ENCODE measurements at places on chromosomes 6 and 20. TPM values are rescaled to one million over a fixed set of nuclear protein-coding genes. Genes with fewer than 3 reads are reported as not detected.

GRCh38 chr6:136772685-136773472 lies 19.4 kb downstream of the MAP3K5 start:
- peak; percentile 75 for DNase-seq

DNA sequence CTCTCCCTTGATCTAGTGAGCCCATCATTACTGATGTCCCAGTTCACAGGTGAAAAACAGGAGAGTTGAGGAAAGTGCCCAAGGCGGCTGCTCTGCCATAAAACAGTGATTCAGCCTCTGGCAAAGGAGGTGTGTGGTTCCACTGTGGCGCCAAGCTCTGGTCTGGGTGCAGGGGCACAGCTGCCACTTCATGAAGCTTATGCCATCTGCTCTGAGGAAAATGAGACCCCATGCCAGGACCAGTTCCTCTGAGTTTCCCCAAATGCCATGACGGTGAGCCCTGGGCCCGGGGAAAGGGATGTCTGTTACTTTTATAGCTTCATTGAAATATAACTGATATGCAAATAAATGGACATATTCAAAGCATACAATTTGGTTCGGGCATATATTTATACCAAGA lies 33.7 kb upstream of the ZBP1 start:
- no peak for DNase-seq

- DNase-seq, result no peak
These were observed 85.3 kb downstream of the MYLK4 start for GRCh38 chr6:2665146-2666070.

DNA sequence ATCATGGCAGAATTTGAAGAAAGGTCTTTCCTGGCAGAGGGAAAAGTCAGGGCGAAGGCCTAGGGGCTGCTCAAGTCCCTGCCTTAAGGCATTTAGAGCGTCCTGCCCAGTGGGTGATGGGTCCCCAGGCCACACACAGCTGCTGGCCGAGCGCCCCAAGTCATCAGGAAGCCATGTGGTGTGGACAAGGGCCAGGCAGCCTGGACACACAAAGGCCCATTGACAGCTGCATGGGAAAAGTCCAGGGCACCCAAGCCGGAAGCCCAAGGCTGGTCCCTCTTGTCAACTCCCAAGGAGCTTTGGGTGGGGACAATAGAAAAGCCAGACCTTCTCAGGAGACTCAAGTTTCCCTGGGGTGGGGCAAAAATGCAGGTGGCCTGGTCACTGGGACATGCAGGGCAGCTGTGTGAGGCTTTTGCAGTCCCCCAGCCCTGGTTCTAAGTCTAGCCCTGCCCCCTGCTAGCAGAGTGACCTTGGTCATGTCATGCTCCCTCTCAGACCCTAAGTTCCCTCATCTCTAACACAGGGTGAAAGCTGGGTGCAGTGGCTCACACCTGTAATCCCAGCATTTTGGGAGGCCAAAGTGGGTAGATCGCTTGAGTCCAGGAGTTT lies 44.3 kb upstream of the PTGIS start:
- peak; percentile 48 for DNase-seq

DNA sequence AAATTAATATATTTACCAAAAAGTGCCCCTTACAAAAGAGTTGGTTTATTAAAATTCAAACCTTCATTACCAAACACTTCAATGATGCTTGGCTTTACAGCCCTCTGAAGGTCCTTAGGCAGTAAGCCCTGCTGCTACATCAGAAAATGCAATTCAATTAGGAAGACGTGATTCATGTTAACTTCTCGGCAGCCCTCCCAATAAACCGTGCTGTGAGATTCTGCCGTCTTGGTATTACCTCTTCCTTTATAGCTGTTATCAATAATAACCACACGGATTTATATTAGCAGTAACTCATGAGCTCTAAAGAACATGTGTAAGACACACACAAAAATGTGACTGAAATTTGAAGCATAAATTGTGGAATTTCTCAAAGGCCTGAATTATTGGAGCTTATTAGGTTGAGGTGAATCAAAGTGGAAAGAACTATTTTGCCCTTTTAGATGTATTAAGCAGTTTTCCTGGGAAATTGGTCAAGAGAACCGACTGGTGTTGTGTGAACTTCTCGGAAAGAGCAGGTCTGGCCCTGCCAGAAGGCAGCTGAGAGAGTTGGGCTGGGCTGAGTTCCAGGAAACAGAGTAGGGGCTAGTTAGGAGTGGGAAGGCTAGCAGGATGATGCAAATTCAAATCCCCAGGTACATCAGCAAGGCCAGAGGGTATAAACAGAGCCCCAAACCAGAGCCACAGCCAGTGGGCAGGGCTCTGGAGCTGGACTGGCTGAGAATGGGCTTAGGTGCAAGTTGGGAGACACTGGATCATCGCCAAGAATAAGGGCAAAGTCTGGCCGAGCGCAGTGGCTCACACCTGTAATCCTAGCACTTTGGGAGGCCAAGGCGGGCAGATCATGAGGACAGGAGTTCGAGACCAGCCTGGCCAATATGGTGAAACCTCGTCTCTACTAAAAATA lies 33.1 kb downstream of the FGD2 start:
- DNase-seq, result peak; percentile 88

DNA sequence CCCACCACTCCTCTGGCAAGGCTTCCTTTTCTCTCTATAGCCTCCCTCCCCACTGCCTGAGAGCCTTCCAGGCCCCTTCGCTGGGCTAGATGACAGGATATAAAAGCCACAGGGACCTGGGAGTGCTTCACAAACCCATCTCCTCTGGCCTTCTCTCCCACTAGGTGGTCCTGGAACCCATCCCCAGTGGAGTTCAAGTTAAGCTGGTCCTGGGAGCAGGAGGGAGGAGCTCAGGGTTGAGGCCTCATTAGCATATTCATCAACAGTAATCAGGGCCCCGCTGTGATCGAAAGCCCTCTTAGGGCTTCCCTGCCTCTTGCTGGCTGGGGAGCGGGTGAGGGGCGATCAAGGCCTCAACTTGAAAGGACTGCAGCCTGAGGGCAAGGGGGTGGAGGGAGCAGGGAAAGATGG lies 9.1 kb downstream of the EBF4 start:
- no peak for DNase-seq

PRKN gene
- 5.2 TPM for total RNA-seq

- no peak for DNase-seq
These were observed 48.3 kb upstream of the MYB start for GRCh38 chr6:135132776-135133175.

DNA sequence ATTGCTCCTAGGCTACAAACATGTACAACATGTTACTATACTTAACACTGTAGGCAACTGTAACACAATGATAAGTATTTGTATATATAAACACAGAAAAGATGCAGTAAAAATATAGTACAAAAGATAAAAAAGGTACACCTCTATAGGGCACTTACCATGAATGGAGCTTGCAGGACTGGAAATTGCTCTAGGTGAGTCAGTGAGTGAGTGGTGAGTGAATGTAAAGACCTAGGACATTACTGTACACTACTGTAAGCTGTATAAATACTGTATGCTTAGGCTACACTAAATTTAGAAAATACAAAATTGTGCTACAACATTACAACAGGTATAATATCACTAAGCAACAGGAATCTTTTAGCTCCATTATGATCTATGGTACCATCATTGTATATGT lies 312.0 kb upstream of the PREP start:
- DNase-seq, result no peak

DNA sequence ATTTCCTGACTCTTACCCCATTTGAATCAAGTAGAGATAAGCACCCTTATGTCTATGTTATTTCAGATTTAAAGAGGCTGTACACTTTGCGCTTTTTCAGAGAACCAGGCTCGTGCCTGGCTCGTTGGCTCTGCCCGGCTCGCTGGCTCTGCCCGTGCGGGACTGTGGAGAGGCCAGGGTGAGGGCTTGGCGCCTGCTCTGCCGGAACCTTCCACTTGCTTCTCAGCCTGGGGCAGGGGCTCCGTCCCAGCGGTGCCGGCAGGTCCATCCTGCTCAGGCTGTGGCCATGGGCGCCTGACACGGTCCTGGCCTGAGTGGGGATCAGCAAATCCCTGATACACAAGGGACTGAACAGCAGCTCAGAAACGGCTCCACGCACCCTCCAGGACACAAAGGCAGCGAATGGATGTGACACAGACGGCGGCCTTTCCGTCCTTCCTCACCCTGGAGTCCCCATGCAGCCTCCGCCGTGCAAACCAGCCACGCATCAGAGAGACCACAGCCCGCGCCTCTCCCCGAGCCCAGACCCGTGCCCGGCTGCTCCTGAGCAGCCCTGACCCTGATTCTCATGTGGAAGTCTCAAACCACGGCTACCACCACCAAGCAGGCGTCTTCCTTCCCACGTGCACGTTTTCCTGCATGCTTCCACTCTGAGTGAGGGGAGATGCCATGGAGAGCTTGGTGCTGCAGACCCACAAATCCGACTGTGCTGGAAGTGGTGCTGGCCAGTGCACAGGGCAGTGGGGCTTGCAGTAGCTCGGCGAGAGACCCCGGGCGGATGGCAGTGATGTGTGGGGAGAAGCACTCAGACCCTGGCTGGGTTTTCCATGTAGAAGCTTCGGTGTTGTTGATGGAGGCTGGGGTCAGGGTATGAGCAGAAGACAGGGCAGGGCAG lies 233.9 kb downstream of the ERMARD start:
- no peak for DNase-seq

C6orf163 gene
- 1.3 TPM for total RNA-seq

DNA sequence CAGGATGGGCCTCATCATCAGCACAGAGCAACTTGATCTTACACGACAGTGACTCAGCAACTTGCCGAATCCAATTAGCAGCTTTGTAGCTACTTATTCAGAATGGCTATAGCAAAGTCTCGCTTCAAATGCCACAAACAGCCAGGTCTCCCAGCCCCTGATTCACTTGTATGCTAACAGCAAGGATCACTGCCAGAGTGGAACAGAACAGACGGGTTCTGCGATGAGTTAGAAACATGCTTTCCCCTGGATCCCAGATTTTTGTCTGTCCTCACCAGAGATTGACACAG lies 254.4 kb downstream of the NRN1 start:
- no peak for DNase-seq

- no peak for DNase-seq
These were observed 101.9 kb downstream of the TFAP2C start for GRCh38 chr20:56730996-56731395.

- DNase-seq, result no peak
These were observed 10.3 kb upstream of the SNHG17 start for GRCh38 chr20:38445381-38445796.

- DNase-seq, result no peak
These were observed 6.1 kb upstream of the NSFL1C start for GRCh38 chr20:1472556-1473245.

DNA sequence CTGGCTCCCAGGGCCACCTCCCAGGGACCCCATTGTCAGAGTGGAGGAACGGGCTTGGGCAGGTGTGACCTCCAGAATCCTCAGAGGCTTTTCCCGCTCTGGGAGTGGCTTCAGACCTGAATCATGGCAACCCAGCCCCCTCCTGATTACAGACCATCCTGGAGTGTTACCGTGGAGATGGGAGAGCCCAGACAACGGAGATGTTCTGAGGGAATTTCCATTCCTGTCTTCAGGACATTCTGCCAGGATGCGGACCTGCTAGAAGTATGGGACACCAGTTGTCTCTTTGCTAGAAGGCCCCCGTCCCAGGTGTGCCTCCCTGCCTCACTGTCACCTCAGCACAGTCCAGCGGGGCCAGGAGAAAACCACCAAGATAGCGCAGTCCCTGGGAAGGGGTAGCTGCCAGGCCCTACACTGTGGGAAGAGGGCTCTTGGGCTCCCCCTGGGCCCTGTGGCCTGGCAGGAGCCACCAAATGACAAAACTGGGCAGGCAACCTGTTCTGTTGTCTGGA lies 109.9 kb downstream of the PSMB1 start:
- no peak for DNase-seq

DNA sequence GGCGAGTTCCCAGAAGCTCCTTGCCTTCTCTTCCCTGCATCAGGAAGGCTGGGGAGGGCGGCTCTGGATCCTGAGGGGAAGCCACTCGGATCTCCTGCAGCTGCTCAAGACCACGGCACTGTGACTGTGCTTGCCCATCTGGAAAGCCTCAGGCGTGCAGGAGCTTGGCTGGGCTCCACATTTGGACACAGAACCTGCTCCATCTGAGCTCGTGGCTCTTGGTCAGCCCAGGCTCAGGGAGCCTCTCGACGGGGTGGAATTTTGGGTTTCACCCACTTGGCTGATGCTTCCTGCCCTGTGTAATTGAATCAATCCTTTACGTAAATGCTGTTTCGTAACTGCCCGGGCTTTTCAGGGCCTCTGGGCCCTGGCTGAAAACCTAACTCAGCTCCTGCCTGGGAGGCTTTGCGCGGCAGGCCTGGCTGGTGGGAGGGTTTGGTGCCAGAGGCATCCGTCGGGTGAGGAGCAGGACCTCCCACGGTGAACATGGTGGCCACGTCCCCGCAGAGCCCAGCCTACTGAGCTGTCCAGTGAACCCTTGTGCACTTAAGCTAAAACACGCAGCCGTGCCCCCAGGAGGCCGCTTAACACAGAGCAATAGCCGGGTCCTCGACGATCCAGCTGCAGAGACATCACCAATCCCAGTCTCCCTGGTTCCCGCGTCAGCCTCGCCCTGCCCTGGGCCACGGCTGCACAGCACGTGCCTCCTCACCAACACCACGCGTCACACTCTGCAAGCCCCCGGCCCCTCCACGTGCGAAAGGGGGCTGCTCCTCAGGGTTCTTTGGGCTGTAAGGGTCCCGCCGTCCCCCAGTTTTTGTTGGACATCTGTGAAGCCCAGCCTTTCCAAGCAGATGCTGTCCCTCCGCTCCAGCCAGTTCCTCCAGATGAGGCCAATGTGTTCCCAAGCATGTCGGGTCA lies 241.0 kb downstream of the DLL1 start:
- peak; percentile 53 for DNase-seq

FILIP1 gene
- total RNA-seq, result 1.3 TPM

LAMA2 gene
- 26.2 TPM for total RNA-seq

ENPP3 gene
- 0.13 TPM for total RNA-seq

GRCh38 chr6:3229566-3230178 lies 2.2 kb upstream of the TUBB2B start:
- DNase-seq, result no peak

OLIG3 gene
- not detected for total RNA-seq

CYP24A1 gene
- total RNA-seq, result not detected

KATNA1 gene
- total RNA-seq, result 3.5 TPM

DNA sequence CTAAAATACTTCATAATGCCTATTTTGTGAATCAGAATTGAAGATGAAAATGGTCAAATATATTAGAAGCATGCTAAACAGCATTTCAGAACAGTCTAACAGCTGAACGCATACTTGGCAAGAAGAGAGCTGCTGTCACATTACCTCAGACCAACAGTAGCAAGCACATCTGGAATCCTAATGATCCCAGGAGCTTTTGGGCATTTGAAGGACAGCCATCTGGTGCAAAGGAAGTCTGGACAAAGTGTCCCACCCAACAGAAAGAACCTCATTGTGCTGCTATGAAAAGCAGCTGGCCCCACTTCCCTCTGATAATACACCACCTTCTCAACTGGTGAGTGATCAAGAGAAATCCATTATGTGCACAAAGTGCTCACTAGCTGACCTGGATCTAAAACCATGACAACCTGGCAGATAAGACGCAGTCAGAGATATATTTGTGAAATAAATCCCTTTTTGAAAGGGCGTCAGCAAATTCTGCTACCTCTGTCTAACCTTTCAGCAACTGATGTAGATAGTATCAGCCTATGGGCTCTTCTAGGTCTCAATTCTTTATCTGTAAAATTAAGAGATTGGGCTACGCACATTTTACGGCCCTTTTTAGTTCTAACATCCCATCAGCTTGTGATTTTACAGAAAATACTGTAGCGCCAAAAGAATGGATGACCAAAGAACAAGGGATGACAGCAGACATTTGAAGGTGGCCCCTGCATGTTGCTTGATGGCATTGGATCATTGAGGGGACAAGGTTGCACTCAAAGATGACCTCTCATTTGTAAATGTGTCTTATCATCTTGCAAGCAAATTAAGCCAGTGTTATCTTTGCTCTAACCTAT lies 78.7 kb downstream of the SGK1 start:
- no peak for DNase-seq

GRCh38 chr6:141552031-141552430 lies 580.7 kb upstream of the GJE1 start:
- no peak for DNase-seq

- no peak for DNase-seq
These were observed 51.9 kb upstream of the XRN2 start for GRCh38 chr20:21251278-21251677.

All from pancreas (tissue), 10 donors.